ENCODE measurements at places on chromosomes 6 and 20.

DNA sequence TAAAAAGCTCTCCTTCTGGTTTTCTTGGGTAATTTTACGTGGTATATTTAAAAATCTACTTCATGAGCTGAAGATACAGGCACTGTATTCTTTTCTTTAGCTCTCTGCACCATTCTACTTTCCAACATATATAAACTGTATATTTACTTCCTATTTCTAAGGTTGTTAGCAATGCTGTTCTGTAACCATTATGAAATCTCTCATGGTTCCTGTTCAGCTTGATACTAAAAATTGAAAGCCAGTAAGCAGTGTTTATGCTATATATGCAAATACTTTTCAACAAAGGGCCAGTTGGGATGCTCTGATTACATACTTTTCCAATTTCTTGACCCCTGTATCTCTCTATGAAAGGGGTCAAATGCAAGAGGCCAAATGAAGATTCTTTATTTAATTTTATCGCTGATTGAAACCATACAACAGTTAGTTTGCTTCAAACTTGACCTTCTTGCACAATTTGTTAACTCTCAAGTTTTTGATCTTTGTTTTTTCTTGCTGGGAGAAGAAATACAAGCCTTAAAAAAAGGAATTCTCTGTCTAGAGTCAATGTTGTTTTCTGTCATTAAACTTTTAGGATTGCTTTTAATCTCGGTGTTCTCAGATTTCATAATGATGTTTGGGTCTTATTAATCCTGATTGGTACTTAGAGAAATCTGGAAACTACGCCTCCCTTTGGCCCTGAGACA, 223.2 kb downstream of the PRL start:
- no peak for DNase-seq

GRCh38 chr20:37225146-37225545, 36.5 kb downstream of the GHRH start:
- no peak for DNase-seq

DNA sequence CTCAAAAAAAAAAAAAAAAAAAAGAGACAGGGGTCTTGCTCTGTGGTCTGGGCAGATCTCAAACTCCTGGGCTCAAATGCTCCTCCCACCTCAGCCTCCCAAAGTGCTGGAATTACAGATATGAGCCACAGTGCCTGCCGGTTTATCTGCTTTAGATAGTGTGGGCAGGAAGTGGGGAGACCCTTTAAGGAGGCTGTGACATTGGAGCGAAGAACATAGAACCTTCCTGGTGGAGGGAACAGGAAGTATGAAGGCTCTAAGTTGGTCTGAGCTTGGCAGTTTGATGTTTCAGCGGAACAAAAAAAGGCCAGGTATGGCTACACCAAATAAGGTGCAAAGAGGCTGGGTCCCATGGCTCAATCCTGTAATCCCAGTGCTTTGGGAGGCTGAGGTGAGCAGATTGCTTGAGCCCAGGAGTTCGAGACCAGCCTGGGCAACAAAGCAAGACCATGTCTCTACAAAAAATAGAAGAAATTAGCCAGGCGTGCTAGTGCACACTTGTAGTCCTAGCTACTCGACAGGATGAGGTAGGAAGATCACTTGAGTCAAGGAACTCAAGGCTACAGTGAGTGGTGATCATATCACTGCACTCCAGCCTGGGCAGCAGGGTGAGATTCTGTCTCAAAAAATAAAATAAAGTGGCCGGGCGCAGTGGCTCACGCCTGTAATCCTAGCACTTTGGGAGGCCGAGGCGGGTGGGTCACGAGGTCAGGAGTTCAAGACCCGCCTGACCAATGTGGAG, 8.7 kb upstream of the ZMYND8 start:
- no peak for DNase-seq

DNA sequence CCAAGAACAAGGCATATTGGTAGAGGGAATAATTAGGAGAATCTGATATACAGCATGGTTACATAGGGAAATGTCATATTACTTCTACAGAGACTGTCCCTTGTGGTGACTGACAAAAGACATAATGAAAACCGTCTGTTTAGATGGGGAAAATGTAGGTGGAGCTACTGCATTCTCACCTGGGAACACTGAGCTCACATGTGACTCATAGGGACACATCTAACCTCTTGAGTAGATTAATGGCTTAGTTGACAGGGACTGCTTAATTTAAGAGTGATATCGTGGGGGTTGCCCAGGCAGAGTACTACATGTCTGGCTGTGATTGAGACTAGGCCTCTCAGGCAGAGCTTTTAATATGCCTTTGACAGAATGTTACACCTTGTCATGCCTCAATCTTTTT, 235.3 kb upstream of the ZFP64 start:
- peak; percentile 85 for DNase-seq

GRCh38 chr6:25637960-25638434, 14.0 kb upstream of the SCGN start:
- DNase-seq, result peak; percentile 90

DNA sequence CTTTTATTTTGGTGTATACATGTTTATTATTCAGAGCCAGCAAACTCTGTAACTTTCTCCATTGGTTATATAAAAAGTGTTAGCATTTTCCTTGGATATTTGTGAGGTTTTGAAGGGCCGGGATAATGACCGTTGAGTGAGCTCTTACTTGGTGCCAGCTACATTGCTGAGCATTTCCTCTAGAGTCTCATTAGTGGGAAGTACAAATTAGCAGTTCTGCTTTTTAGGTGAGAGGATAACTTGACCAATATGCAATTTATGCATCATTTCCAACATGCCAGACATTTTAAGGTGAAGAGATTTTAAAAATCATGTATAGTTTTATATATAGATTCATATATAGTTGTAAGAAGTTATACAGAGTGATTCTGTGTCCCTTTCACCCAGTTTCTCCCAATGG, 84.3 kb downstream of the CARMIL1 start:
- no peak for DNase-seq

Data from NCI-H1417 (cell line).